Hindlimb muscle (tissue), 1 donor: ENCODE measurements at places on chromosomes 7 and 10. TPM values are rescaled to one million over a fixed set of nuclear protein-coding genes. Genes with fewer than 3 reads are reported as not detected.

- DNase-seq, result no peak
Observed at GRCh38 chr10:74968667-74969061, 142.3 kb downstream of the KAT6B start.

The PMS2 gene
- 10.6 TPM for polyA plus RNA-seq

- no peak for DNase-seq
Observed at GRCh38 chr10:7311218-7311849, 99.5 kb downstream of the SFMBT2 start.

GRCh38 chr7:106012935-106013439 is 49.9 kb downstream of the CDHR3 start:
- DNase-seq, result no peak

- DNase-seq, result no peak
Observed at GRCh38 chr10:35636956-35637355, 5.1 kb downstream of the FZD8 start.

The CTAGE4 gene
- polyA plus RNA-seq, result not detected

The MXI1 gene
- 25.3 TPM for polyA plus RNA-seq
